ENCODE measurements at places on chromosomes 3 and 15. TPM values are rescaled to one million over a fixed set of nuclear protein-coding genes. Genes with fewer than 3 reads are reported as not detected.

CTXN2 gene
- total RNA-seq: not detected

MORF4L1 gene
- 295 TPM for total RNA-seq

DNA sequence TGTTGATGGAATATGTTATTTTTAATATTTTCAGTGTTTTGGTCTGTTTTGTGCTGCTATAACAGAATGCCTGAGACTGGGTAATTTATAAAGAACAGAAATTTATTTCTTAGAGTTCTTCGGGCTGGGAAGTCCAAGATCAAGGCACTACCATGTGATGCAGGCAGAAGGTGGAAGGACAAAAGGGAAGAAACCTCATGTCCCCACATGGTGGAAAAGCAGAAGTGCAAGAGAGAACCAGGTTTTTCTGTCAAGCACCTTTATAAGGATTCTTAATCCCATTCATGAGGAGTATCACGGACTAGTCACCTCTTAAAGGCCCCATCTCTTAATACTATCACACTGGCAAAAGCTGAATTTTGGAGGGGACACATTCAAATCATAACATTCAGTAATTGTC is 57.9 kb upstream of the EPHB3 start:
- no peaks in the 10 kb centered on the region for H3K27me3 ChIP-seq
- DNase-seq: no peak
- H3K27ac ChIP-seq: no peak overlapping the region
- H3K4me3 ChIP-seq: no peak overlapping the region
- no peaks in the 10 kb centered on the region for H3K4me1 ChIP-seq

- no peaks in the 10 kb centered on the region for H3K27me3 ChIP-seq
- peak; percentile 42 for DNase-seq
- H3K4me3 ChIP-seq: peak overlapping the region; percentile 62
- no peaks in the 10 kb centered on the region for H3K36me3 ChIP-seq
- H3K4me1 ChIP-seq: peaks cover 8% of the 10 kb centered on the region
Measured at GRCh38 chr3:112639455-112640225, 1.3 kb downstream of the CCDC80 start.

- H3K27me3 ChIP-seq: no peaks in the 10 kb centered on the region
- H3K36me3 ChIP-seq: no peaks in the 10 kb centered on the region
- no peaks in the 10 kb centered on the region for H3K4me1 ChIP-seq
- no peak for DNase-seq
- H3K27ac ChIP-seq: no peak overlapping the region
- H3K4me3 ChIP-seq: no peak overlapping the region
Measured at GRCh38 chr3:185197068-185197467, 44.2 kb upstream of the C3orf70 start.

- H3K27me3 ChIP-seq: no peaks in the 10 kb centered on the region
- peak overlapping the region; percentile 66 for H3K27ac ChIP-seq
- no peaks in the 10 kb centered on the region for H3K36me3 ChIP-seq
- no peak for DNase-seq
- H3K4me3 ChIP-seq: no peak overlapping the region
- H3K4me1 ChIP-seq: peaks cover 6% of the 10 kb centered on the region
Measured at GRCh38 chr15:59303633-59304032, 69.0 kb downstream of the MYO1E start.

Data from uterus (tissue), 4 donors.